Dermis microvascular lymphatic vessel endothelial cell (primary cell): ENCODE measurements at places on chromosomes 12 and 14.
A peak's percentile ranks its signal among the peaks of the same experiment; 100 is the strongest.

DNA sequence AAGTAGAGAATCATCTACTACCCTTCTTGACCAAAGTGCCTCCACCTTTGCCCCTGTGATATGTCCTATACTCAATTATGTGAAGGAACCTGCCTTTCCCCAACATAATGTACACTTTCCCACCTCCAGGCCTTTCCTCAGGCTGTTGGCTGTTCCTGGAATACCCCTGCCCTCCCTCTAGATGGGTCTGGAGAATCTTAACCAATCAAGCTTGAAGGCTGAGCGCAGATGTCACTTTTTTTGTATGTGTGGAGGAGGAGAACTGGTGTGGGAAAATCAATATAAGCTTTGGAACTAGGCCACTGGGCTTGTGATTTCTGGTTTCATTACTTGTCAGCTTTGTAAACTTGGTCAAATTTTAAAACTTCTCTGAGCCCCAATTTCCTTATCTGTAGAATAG is 4.7 kb downstream of the BMAL2 start:
- DNase-seq = no peak

DNA sequence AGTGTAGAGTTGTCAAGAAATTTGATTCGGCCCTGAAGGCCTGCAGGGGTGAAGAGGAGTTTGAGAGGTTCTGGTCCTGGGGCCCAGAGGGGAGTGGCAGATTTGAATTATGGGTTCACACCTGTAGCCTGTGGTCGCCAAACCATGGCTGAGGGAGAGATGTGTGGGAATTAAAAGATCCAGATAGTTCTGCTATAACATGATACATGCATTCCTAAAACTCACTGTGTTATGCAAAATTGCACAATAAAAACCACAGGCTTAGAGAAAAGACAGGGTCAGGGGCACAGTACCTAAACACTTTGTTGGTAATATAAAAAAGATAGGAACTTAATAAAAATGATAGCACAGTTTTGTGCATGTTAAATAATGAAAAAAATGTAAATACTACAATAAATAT is 106.2 kb downstream of the TMEM30B start:
- DNase-seq = no peak

GRCh38 chr12:105053116-105053572 is 31.1 kb downstream of the ALDH1L2 start:
- peak; percentile 71 for DNase-seq

DNA sequence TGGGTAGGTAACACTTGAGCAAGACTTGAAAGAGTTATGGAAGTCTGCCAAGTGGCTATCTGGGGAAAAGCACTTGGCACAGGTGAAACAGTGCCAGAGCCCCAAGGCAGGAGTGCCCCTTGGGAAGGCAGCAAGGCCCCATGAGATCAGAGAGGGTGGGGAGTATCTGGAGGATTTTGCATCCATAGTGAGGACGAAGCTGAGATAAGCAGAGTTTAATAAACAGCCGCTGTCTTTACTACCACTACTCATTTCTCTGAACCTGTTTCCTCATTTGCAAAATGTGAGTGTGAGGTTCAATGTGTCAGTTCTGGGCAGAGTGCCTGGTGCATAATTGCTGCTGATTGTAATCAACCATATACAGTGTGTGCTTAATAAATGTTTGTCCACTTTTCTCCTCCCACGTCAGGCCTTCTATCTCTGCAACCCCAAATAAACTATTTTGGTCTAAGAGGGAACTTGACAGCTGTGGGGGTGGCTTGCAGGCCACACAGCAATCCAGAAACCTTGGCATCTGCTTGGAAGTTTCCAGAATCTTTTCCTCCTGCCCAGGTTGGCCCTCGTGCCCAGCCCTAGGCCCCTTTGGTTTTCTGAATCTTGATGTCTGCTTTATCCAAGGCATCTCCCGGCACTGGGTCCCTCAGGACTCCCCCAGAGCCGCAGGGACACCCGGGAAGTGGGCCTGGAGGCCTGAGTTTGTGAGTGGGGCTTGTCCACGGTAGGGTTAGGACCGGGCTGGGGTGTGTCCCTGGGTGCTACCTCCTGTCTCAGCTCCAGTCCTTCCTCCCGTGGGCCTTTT is 4.5 kb downstream of the ABCB9 start:
- DNase-seq = no peak
